ENCODE measurements at places on chromosomes 7 and 10. TPM values are rescaled to one million over a fixed set of nuclear protein-coding genes. Genes with fewer than 3 reads are reported as not detected.

GRCh38 chr7:134948736-134949135 is 37.6 kb upstream of the AGBL3 start:
- H3K27me3 ChIP-seq, result no peaks in the 10 kb centered on the region
- DNase-seq, result no peak
- H3K4me1 ChIP-seq, result no peaks in the 10 kb centered on the region
- H3K36me3 ChIP-seq, result peaks cover 26% of the 10 kb centered on the region

GRCh38 chr10:126153711-126154628 is 234.3 kb downstream of the ADAM12 start:
- H3K36me3 ChIP-seq, result peaks cover 12% of the 10 kb centered on the region
- H3K4me1 ChIP-seq, result peaks cover 17% of the 10 kb centered on the region
- H3K27me3 ChIP-seq, result no peaks in the 10 kb centered on the region
- H3K27ac ChIP-seq, result no peak overlapping the region
- no peak overlapping the region for H3K4me3 ChIP-seq

DNA sequence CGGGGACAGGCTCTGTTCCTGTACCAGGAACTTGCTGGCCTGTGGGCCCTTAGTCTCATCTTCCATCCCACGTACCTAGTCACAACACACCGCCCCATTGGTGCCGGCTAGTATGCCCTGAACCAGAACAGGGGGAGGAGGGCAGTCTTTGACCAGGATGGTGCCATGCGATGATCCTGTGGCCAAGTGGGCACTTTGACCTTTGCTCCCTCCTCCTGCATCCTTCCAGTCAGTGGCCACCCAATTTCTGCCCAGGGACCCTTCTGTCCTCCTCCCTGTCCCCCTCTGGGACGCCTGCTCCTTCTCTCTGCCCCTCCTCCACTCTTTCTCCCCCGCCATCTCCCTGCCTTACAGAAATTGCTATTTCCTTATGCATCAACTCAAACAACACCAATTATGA is 126.3 kb upstream of the CHST15 start:
- no peaks in the 10 kb centered on the region for H3K27me3 ChIP-seq
- H3K4me1 ChIP-seq, result 0 out of 2 replicates have a peak, but pooled peaks cover 2% of the 10 kb centered on the region
- DNase-seq, result no peak
- H3K36me3 ChIP-seq, result peaks cover 2% of the 10 kb centered on the region
- H3K4me3 ChIP-seq, result no peak overlapping the region
- no peak overlapping the region for H3K27ac ChIP-seq

GRCh38 chr7:17368856-17369524 is 70.5 kb downstream of the AHR start:
- no peak overlapping the region for H3K4me3 ChIP-seq
- H3K27me3 ChIP-seq, result no peaks in the 10 kb centered on the region
- H3K36me3 ChIP-seq, result no peaks in the 10 kb centered on the region

GRCh38 chr7:40498924-40499510 is 364.2 kb downstream of the SUGCT start:
- H3K4me1 ChIP-seq, result no peaks in the 10 kb centered on the region
- no peaks in the 10 kb centered on the region for H3K27me3 ChIP-seq
- H3K36me3 ChIP-seq, result no peaks in the 10 kb centered on the region
- no peak for DNase-seq

DNA sequence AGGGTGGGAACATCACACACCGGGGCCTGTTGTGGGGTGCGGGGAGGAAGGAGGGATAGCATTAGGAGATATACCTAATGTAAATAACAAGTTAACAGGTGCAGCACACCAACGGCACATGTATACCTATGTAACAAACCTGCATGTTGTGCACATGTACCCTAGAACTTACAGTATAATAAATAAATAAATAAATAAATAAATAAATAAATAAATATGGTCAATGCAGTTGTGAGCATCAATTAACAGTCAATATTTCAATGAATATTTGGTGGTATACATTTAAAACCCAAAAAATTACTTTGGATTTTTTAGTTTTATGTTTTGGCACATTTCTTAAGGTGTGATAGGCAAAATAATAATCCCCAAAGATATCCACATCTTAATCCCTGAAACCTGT is 15.6 kb downstream of the TRDMT1 start:
- peaks cover 6% of the 10 kb centered on the region for H3K4me1 ChIP-seq
- no peak overlapping the region for H3K27ac ChIP-seq
- H3K27me3 ChIP-seq, result no peaks in the 10 kb centered on the region
- no peak overlapping the region for H3K4me3 ChIP-seq
- no peaks in the 10 kb centered on the region for H3K36me3 ChIP-seq

DNA sequence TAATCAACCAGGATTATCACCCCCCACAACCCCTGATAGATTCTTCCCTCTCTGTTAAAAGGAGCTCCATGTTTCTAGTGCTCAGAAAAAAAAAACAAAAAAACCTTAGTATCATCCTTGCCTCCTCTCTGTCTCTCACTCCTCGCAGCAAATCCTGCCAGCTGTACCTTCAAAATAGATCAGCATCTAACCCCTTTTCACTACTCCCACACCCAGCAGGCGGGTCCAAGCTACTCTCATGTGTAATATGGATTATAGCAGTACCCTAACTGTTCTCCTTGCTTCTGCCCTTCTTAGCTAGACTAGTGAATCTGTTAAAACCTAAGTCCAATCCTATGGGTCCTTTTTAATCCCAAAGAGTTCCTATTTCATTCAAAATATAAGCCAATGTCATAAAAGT is 667.4 kb downstream of the MAGI2 start:
- H3K36me3 ChIP-seq, result no peaks in the 10 kb centered on the region
- DNase-seq, result no peak
- no peak overlapping the region for H3K27ac ChIP-seq
- no peaks in the 10 kb centered on the region for H3K4me1 ChIP-seq

GRCh38 chr7:120097020-120097419 is 176.0 kb upstream of the KCND2 start:
- H3K4me3 ChIP-seq, result no peak overlapping the region
- no peak overlapping the region for H3K27ac ChIP-seq
- DNase-seq, result no peak
- H3K4me1 ChIP-seq, result no peaks in the 10 kb centered on the region
- no peaks in the 10 kb centered on the region for H3K36me3 ChIP-seq

DNA sequence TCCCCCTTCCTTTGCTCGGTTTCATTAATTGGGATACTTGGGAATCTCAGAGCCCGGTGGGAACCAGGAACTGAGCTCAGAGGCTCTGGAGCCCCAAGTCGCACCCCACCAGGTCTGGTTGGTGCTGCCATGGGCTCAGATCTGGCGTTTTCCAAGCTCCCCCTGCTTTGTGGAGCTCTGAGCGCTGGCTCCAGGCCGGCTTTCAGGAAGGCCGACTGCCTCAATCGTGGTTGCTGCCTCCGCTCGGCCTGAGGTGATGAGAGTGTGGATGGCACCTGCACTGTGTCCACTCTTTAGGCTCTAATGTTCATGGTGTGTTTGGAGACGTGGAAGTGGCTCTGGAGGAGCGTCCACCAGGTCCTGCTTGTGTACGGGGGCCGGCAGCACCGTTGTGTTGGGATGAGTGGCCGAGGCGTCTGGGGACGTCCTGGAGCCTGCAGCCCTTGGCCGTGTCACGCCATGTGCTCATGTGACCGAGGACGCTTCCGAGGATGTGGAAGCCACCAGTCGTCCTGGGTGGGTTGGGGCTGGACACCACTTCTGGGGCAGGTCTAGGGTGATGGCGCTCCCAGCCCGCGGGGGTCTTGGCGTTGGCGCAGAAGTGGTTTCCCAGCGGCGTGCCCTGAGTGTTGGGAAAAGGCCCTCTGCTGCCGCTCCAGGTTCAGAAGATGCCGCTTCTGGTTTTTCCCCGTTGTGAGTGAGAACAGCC is 8.2 kb downstream of the INPP5A start:
- H3K27me3 ChIP-seq, result no peaks in the 10 kb centered on the region
- H3K4me3 ChIP-seq, result no peak overlapping the region
- H3K36me3 ChIP-seq, result no peaks in the 10 kb centered on the region
- DNase-seq, result no peak

DNA sequence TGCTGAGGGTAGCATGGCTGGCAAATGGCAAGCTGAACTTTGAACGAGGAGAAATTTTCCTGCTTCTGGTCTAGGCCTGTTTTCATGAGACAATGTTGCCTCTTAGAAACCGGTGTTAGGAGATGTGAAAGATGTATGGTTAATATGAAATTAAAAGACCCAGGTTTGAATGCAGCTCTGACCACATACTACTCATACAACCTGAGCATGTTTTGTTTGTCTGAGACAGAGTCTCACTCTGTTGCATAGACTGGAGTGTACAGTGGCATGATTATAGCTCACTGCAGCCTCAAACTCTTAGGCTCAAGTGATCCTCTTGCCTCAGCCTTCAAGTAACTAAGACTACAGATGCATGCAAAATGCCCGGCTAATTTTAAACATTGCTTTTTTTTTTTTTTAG is 193.4 kb upstream of the FZD8 start:
- H3K4me3 ChIP-seq, result no peak overlapping the region
- DNase-seq, result no peak
- H3K27me3 ChIP-seq, result no peaks in the 10 kb centered on the region
- peaks cover 3% of the 10 kb centered on the region for H3K36me3 ChIP-seq

CFAP58 gene
- total RNA-seq, result 0.88 TPM

PIP gene
- not detected for total RNA-seq

CPXM2 gene
- 1.9 TPM for total RNA-seq

TLX1 gene
- total RNA-seq, result not detected

ATG9B gene
- 2.0 TPM for total RNA-seq

SLC16A9 gene
- 4.3 TPM for total RNA-seq

All from H9 (cell line).